Osteoblast (primary cell): ENCODE measurements at places on chromosomes 11 and 22. TPM values are rescaled to one million over a fixed set of nuclear protein-coding genes. Genes with fewer than 3 reads are reported as not detected.

DNA sequence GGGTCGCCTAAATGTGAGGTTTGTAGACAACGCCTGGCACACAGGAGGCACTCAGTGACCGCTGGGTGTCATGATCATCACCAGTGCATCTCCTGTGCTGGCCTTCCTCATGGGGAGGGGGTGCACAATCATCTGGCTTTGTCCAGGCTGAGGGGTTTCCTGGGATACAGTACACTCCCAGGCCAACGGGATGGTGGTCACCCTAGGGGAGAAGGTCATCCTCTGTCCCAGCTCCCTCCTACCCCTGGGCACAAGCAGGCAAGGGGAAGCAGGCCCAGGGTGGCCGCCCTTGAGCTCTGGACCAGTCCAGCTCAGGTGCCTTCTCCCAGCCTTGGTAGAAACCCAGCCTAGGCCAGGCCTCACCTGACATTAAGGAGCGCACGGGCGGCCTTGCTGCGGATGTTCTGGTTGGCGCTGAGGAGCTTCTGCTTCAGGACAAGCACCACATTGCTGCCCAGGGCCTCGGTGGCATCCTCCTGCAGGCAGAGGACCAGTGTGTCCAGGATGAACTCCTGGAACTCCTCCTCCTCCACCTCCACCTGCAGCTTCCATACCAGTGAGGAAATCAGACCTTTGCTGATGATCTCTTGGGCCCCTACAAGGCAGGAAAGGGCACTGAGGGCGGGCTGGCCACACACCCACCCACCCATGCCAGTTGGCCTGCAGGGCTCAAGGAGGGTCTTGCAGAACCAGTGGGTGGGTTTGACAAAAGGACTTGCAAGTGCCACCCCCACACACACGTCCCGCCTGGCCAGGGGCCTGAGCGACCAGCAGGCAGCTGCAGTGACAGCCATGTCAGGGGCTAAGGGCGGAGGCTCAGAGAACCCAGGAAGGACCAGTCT is 6.6 kb upstream of the GNAZ start:
- no peaks in the 10 kb centered on the region for H3K4me1 ChIP-seq
- H3K27me3 ChIP-seq = no peaks in the 10 kb centered on the region
- no peak overlapping the region for H3K27ac ChIP-seq
- peak; percentile 31 for DNase-seq

GRCh38 chr11:67534070-67534679 is 10.9 kb upstream of the CABP2 start:
- H3K4me1 ChIP-seq = no peaks in the 10 kb centered on the region
- no peak overlapping the region for H3K27ac ChIP-seq
- H3K4me3 ChIP-seq = no peak overlapping the region
- no peaks in the 10 kb centered on the region for H3K36me3 ChIP-seq

- no peak overlapping the region for H3K27ac ChIP-seq
- no peak overlapping the region for H3K4me3 ChIP-seq
- peaks cover 71% of the 10 kb centered on the region for H3K36me3 ChIP-seq
Observed at GRCh38 chr11:63641727-63642126, 27.5 kb upstream of the PLAAT3 start.

DNA sequence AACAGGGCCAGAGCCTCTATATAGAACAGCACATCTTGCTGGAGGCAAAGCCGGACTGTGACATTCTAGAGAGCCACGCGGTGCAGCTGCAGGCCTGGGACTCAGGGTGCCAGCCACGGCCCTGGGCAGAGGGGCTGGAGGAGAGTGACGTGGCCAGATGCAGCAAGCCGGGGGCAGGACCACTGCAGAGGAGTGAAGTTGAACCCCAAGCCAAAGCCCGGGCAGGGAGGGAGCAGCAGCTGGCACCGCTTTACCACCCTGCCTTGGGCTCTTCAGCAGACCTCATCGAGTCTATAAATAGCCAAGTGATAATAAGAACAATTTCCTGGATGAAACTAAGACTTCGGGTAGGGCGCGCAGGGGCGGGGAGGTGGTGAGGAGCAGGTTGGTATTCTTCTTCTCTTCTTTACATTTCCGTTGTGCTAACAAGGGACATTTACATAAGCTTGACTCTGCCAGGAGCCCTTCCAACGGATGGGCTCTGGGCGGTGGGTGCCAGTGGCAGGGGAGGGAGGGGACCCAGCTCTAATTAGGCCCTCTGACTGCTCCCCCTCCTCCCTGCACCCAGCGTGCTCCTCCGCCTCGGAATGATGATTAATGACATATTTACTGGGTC is 110.2 kb downstream of the ST3GAL4 start:
- peak; percentile 84 for DNase-seq
- no peaks in the 10 kb centered on the region for H3K27me3 ChIP-seq
- H3K36me3 ChIP-seq = no peaks in the 10 kb centered on the region
- H3K27ac ChIP-seq = no peak overlapping the region

Gene CFAP68
- 8.3 and 10.9 TPM in 2 replicates for total RNA-seq

- peak overlapping the region; percentile 79 for H3K27ac ChIP-seq
- no peaks in the 10 kb centered on the region for H3K27me3 ChIP-seq
- H3K4me3 ChIP-seq = peak overlapping the region; percentile 26
- H3K4me1 ChIP-seq = peaks cover 20% of the 10 kb centered on the region
- peak; percentile 87 for DNase-seq
- H3K36me3 ChIP-seq = no peaks in the 10 kb centered on the region
Observed at GRCh38 chr11:110425751-110426545, 3.8 kb upstream of the FDX1 start.

Gene DERL3
- total RNA-seq = 0.36 and 0.59 TPM in 2 replicates

GRCh38 chr11:5891216-5891800 is 1.7 kb upstream of the OR52E5 start:
- H3K36me3 ChIP-seq = no peaks in the 10 kb centered on the region
- no peaks in the 10 kb centered on the region for H3K4me1 ChIP-seq
- no peaks in the 10 kb centered on the region for H3K27me3 ChIP-seq
- no peak overlapping the region for H3K4me3 ChIP-seq
- no peak overlapping the region for H3K27ac ChIP-seq

DNA sequence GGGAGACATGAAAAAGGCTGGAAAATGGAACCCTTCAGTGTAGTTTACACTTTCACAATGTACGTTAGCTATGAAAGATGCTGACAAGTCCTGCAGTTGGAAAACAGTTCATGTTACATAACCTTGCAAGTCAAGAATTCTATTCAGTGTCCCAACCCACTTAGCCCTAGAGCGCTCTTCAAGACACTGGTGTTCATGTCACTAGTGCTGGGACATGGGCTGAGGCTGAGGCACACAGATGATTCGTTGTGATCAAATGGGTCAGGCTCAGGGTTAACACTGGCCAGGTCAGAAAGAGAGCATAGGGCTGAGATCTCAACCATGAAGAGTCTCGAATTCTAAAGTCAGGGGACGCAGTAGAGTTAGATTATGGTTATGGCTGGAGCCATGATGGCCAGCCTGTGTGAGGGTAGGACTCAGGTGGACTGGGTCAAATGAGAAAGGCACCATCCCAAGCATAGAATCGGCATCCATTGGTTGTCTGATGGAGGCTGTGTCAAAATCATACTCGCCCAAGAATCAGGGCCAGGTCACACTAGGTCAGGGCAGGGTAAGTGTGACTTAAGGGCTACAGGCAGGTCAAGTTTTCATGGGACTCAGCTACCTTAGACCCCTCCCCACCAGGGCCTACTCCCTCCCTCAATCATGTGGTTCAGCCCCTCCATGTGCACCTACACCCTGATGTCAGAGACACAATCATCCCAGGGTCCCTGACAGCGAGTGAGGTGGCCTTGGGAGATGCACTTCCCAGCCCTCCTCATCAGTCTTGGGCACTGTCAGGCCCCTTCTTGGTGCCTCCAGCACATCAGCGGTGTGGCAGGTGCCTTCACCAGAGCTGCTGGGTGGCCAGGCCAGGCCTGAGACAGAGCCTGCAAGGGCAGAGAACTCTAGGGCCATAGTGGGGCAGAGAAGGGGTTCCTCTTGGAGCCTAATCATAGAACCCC is 20.2 kb downstream of the IGLL5 start:
- H3K4me3 ChIP-seq = no peak overlapping the region
- DNase-seq = peak; percentile 47
- no peaks in the 10 kb centered on the region for H3K4me1 ChIP-seq
- H3K36me3 ChIP-seq = no peaks in the 10 kb centered on the region
- no peak overlapping the region for H3K27ac ChIP-seq
- peaks cover 6% of the 10 kb centered on the region for H3K27me3 ChIP-seq

- DNase-seq = no peak
- H3K27me3 ChIP-seq = no peaks in the 10 kb centered on the region
- no peak overlapping the region for H3K27ac ChIP-seq
- no peak overlapping the region for H3K4me3 ChIP-seq
- H3K36me3 ChIP-seq = no peaks in the 10 kb centered on the region
- H3K4me1 ChIP-seq = peaks cover 18% of the 10 kb centered on the region
Observed at GRCh38 chr22:41474872-41475451, 6.0 kb downstream of the ACO2 start.

DNA sequence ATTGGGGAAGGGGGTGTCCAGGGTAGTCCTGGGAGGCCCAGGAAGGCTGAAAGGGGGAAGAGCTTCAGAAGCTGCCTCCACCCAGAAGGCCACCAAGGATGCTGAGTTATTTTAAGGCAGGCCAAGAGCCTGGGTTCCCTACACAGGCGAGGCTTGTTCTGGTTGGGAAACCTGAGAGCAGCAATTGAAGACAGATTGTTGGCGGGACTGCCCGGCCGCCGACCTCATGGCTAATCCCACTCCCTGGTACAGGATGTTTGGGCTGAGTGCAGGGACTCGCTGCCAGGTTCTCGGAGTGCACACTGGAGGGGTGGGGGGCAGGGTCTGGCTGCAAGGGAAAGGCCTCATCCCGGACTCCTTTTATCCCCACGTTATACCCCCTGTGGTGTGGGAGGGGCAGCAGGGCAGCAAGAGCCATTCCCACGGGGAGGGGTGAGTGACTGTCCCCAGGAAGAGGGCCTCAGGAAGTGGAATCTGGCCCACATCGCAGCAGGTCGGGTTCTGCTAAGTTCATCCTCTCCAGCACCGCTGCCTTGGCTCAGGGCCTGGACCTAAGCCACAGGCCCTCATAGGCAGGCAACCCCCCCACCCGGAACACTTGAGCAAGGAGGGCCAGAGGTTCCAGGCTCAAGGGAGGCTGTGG is 43.6 kb upstream of the PRR5 start:
- peaks cover 7% of the 10 kb centered on the region for H3K4me1 ChIP-seq
- peaks cover 22% of the 10 kb centered on the region for H3K27me3 ChIP-seq
- no peak overlapping the region for H3K27ac ChIP-seq
- H3K4me3 ChIP-seq = no peak overlapping the region
- no peaks in the 10 kb centered on the region for H3K36me3 ChIP-seq

GRCh38 chr22:46626911-46627805 is 7.0 kb downstream of the GRAMD4 start:
- H3K27ac ChIP-seq = no peak overlapping the region
- H3K27me3 ChIP-seq = no peaks in the 10 kb centered on the region
- DNase-seq = peak; percentile 71
- H3K4me3 ChIP-seq = no peak overlapping the region
- H3K4me1 ChIP-seq = no peaks in the 10 kb centered on the region
- no peaks in the 10 kb centered on the region for H3K36me3 ChIP-seq

GRCh38 chr22:46008291-46008690 is 31.3 kb upstream of the WNT7B start:
- H3K27me3 ChIP-seq = no peaks in the 10 kb centered on the region
- H3K4me1 ChIP-seq = peaks cover 54% of the 10 kb centered on the region
- H3K27ac ChIP-seq = peak overlapping the region; percentile 98
- H3K36me3 ChIP-seq = no peaks in the 10 kb centered on the region
- peak; percentile 77 for DNase-seq

- H3K27ac ChIP-seq = no peak overlapping the region
- H3K4me3 ChIP-seq = no peak overlapping the region
- H3K4me1 ChIP-seq = no peaks in the 10 kb centered on the region
- H3K27me3 ChIP-seq = peaks cover 7% of the 10 kb centered on the region
- no peaks in the 10 kb centered on the region for H3K36me3 ChIP-seq
Observed at GRCh38 chr11:57363131-57364080, 17.5 kb downstream of the PRG3 start.

DNA sequence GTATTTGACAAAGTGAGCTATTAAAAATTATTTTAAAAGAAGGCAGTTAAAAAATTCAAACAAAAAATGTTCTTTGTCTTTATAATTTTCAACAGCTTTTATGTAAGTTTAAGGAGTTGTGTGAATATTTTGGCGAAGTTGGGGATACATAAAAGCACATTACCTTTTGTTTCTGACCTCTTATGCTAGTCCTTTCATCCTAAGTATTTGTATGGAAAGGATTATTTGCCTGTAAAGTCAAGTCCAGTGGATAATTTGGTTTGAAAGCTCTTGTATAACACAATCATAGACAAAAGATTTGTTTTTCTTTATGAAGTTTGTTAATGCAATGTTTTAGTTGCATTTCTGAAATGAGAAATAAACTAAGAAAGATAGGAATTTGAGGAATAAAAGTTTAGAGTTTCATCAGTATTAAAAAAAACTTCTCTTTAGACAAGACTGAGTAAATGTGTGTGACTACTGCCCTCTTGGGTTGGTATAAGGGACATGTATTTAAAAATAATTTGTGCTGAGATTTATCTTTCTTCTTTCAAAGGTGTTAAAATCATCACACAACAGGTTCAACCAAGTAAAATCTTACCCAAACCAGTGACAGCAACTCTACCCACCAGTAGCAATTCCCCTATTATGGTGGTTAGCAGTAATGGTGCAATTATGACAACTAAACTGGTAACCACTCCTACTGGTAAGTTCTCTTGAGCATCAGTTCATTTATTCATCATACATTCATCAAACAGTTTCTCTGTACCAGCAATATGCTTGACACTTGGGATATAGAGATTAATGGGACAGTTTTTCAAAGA is 68.2 kb downstream of the EMSY start:
- no peaks in the 10 kb centered on the region for H3K27me3 ChIP-seq
- H3K27ac ChIP-seq = no peak overlapping the region
- DNase-seq = no peak
- H3K4me1 ChIP-seq = peaks cover 17% of the 10 kb centered on the region
- peaks cover 12% of the 10 kb centered on the region for H3K36me3 ChIP-seq

DNA sequence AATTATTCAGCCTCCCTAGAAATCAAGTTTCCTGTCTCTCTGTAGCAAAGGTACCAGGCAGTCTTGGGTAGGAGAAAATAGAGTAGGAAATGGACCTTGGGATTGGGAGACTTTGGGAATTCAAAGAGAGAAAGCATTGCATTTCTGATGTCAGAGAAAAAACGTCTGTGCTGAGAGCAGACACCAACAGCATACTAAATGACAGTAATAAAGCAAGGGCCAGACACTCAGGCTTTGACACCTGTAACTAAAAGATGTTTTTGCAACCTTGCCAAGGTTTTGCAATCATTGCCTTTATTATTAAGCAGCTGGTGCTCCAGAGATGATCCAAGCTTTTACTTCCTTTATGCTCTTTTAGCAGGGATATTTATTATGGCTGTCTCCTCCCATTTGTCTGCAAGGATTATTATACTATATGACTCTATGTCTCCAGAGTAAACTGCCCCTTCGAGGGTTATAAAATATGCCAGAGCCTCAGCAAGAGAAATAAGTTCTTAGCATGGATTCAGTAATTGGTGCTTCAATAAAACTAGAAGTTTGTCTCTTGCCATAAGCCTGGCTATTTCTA is 85.2 kb upstream of the GRAMD1B start:
- peaks cover 37% of the 10 kb centered on the region for H3K27me3 ChIP-seq
- no peaks in the 10 kb centered on the region for H3K4me1 ChIP-seq
- no peak overlapping the region for H3K4me3 ChIP-seq
- DNase-seq = no peak

- H3K27ac ChIP-seq = no peak overlapping the region
- H3K4me3 ChIP-seq = no peak overlapping the region
- H3K36me3 ChIP-seq = peaks cover 8% of the 10 kb centered on the region
Observed at GRCh38 chr11:61860054-61860903, 31.1 kb downstream of the FADS3 start.
